Erythroblast (primary cell): ENCODE measurements at places on chromosomes 7 and 10.

DNA sequence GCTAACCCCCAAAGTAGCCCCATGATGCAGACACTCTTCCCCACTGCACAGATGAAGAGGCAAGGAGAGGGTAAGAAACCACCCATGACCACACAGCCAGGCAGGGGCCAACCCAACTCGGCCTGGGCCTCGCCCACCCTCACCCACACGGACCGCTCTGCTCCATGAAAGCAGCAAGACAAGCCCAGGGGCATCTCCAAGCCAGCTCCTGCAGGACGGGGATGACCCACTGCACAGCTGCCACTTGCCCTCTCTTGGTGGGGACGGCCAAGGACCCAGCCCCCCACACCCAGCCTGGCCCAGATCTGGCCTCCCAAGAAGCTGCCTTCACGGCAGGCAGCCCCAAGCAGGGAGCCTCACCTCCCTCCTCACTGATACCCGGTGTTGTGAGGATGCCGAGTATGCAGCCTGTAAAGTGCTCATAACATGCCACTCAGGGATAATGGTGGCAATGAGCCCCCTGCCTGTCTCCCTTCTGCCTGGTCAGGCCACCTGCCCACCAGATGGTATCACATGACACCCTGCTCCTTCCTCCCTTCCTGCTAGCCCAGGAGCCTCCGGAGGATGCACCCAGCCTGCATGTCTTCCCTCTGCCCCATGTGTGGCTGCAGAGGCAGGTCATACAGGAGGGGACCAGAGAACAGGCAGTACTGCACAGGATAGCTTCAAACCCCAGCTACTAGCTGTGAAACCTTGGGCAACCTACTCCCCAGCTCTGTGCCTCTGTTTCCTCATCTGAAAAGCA, 23.3 kb downstream of the OGDHL start:
- no peak for DNase-seq

DNA sequence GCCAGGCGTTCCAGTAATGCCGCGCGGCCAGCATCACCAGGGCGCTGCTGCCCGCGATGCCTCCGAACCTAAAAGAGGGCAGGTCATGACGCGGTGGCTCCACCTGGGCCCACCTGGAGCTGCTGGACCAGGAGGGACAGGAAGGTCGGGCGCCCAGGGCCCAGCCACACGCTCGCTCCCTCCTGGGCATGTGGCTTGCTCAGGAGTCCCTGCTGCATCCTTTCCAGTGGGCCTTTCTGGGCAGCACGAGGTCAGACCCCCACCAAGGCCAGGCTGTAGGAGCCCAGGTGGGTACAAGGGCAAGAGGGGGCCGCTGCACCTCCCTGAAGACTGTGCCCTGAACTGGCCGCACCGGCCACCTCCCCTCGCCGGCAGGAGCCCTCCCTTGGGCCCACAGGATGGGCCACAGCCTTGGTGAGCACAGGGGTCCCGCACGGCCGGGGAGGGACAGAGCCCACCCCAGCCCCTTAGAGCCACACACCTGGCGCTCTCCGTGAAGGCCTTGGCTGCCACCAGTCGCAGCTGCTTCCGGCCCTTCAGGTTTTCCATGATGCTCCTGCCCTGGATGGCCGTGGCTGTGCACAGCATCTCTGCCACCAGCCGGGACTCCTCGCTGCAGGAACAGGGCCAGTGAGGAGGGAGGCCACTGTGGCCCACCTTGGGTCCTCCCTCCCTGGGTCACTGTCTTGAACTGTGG, 43.2 kb downstream of the CFAP46 start:
- no peak for DNase-seq

DNA sequence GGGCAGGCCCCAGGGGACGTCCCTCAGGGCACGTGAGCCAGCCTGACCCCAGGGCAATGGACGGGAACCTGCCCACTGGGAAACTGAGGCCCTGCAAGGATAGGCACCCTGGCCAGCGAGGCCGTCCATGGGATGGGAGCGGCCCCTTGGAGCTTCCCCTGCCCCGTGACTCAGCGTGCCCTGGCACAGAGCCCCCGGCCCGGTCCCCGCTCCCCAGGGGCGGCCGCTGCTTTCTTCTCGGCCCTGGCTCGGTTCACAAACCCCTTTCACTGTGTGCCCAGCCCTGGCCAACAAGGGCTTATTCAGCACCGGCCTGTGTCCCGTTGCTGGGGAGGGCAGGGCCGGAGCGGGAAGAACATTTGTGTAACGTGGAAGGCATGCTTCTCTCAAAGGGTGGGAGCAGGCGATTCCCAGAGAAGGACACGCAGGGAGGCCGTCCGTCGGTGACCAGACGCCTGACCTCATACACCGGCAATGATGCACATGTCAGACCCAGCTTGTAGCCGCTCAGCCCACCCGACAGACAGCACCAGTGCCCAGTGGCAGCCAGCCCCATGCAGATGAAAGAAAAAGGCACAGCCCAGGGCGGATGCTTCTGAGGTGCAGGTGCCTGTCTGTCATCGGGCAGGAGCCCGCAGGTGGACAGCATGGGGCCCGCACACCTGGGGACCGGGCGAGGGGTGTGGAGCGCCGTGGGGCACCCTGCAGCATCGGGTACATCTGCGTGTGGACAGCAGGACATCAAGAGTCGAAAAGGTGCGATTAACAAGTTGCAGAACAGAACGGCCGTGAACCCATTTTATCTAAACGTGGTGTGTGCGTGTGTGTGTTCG, 94.5 kb downstream of the PDGFA start:
- DNase-seq: no peak

GRCh38 chr10:43120116-43120928, 17.9 kb upstream of the CSGALNACT2 start:
- no peak for DNase-seq

DNA sequence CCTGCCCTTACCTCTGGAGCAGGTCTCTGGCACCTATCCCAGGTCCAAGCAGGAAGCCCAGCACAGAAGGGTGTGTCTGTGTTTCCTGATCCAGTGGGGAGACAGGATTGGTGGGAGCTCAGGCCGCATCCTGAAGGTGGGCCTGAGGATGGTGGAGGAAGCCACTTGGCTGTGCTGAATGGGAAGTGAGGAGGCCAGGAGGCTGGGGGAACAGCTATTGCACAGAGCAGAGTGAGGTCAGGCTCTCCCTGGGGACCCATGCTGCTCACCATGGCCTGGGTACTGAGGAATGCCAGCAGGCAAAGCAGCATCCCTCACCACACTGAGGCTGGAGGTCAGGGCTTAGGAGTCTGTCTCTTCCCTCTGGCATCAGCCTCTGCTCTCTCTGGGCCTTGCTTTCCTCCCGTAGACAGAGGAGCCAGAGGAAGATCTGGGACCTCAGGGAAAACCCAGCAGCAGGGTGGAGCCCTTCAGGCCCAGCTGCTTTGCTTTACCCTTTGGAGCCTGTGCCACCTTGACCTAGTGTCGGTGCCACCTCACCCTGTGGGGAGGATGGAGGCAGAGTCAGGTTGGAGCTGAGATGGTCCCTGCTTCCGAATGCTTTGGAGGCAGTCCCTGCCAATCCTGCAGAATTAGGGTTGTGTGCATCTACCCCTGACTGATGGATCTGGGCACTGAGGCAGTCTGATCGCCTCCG, 39.0 kb downstream of the CDH23 start:
- no peak for DNase-seq

DNA sequence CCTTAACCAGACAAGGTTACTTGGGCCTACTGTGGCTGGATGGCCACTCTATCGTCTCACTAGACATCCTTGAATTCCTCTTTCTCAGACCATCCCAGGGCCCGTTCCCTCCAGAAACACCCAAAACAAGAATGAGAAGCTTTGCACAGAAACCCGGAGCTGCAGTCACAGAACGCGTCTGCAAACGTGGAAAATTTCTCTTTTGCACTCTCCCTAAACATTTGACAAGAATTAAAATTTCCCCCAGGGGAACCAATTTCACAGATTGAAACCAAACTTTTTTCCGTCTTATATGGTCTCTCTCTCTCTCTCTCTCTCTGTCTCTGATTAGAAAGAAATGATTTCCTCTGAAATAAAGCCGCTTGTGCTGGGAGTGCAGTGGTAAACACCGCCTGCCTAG, 120.7 kb downstream of the MKX start:
- DNase-seq: no peak

DNA sequence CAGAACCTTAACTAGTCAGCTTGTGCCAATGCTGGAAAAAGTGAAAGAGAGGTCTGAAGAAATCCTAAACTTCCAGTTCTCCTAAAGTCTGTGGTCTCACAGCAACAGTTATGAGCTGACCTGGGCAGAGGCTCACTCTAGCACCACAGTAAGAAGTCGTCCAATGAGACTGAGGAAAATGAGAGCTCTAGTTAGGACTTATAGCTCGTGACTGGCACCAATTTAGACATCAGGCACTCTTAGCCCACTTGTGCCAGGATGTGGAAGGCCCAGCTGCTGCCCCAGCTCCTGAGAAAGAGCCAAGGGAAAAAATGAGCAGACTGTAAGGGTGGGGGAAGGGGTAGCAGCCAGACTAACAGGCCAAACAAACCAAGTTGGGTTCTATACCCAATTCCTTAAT, 7.6 kb downstream of the MMS19 start:
- no peak for DNase-seq

DNA sequence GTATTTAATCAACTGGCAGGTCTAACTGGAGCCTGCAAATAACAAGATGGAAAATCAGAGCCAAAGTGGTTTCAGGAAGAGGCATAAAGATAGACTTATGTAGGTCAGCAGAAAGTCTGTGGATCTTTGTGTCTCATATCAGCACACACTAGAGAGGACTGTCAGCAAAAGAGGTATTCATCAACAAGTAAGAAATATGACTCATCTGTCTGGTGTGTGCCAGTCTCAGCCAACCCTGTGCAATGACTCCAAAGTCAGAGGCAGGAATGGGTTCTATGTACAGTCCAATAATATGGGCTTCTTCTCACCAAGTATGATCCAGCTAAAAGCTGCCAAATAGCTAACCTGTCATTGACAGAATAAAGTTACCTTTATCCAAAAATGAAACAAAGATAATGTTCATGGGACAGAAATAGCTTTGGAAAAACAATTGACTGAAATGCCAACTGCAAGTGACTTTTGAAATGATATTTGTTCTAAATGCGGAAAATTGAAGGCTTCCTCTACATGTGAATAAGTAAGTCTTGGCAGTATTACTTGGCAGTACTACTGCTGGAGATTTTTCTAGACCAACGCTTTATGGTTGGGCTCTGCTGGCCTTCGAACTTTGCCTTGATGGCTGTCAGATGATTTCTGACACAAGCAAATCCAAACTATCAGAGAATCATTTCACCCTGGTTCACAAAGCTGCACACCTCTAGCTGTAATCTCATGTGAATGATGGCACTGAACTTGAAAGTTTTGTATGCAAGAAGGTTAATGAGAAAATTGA, 272.3 kb upstream of the SEMA3C start:
- peak; percentile 39 for DNase-seq

DNA sequence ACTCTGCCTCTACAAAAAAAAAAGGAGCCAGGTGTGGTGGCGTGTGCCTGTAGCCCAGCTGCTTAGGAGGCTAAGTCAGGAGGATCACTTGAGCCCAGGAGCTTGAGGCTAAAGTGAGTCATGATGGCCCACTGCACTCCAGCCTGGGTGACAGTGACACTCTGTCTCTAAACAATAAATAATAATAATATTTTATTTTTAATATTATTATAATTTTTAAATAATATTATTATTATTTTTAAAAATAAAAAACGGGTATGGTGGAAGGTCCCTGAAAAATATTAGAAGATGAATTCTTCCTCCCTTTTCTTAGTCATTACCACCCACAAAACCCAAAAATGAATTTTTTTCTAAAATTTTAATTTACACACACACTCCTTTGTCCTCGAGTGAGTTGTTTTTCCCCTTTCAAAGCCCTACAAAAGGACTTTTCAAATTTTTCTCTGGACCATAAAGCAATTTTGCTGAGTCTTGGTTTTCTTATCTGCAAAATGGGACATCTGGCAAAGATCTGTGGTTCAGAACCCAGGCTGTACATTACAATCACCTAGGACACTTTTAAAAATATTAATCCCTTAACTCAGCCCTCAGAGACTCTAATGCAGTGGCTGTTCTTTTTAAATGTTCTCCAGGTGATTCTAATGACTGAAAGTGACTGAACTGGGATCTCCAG, 174.0 kb upstream of the NEBL start:
- DNase-seq: no peak

- DNase-seq: no peak
These were observed 162.7 kb downstream of the CDCA7L start for GRCh38 chr7:21782996-21783395.

GRCh38 chr10:88118729-88119128, 255.3 kb downstream of the PTEN start:
- no peak for DNase-seq

GRCh38 chr7:104486931-104487330, 158.5 kb downstream of the LHFPL3 start:
- no peak for DNase-seq

DNA sequence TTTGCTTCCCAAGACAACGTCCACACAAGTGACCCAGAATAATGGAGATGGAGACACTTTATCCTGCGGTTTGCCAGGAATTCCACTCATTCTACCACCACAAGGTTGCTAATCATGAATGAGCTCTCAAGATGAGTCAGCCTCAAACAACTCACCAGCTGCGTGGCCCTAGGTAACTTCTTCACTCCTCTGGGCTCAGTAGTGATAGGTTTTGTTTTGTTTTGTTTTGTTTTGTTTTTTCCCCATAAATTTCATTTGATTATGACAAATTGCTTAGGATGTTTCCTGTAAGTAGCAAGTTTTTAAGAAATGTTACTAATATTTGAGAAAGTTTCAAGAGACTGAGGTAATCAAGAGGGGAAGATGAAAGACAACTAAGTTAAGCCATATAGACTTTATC, 286.8 kb downstream of the PARD3 start:
- no peak for DNase-seq

GRCh38 chr10:103949728-103950127, 17.2 kb upstream of the SLK start:
- no peak for DNase-seq

GRCh38 chr7:144517749-144518148, 114.3 kb upstream of the NOBOX start:
- no peak for DNase-seq

GRCh38 chr7:21718391-21718790, 175.6 kb downstream of the DNAH11 start:
- no peak for DNase-seq

DNA sequence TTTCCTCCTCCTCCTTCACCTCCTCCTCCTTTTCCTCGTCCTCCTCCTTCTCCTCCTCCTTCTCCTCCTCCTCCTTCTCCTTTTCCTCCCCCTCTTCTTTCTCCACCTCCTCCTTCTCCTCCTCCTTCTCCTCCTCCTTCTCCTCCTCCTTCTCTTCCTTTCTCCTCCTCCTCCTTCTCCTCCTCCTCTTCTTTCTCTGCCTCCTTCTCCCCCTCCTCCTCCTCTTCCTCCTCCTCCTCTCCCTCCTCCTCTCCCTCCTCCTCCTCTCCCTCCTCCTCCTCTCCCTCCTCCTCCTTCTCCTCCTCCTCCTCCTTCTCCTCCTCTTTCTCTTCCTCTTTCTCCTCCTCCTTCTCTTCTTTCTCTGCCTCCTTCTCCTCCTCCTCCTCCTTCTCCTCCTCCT, 13.6 kb downstream of the PLXNA4 start:
- DNase-seq: no peak

DNA sequence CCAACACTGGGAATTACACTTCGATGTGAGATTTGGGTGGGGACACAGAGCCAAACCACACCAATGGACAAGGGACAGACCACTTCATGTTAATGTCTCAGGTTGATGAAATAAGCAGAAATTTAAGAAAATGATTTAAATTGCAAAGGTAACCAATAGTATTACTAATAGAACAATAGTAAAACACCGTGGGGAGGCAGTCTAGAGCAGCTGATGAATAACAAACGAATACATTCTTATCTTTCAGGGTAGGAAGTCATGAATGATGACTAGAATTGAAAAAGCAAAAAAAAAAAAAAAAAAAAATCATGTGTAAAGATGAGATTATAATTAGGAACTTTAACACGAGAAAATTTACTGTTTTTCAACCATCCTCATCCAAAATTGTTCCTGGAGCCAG, 171.9 kb upstream of the TEX47 start:
- no peak for DNase-seq

- DNase-seq: no peak
These were observed 49.2 kb upstream of the CDK1 start for GRCh38 chr10:60729106-60729505.
